ENCODE measurements at places on chromosomes 6 and 20.

DNA sequence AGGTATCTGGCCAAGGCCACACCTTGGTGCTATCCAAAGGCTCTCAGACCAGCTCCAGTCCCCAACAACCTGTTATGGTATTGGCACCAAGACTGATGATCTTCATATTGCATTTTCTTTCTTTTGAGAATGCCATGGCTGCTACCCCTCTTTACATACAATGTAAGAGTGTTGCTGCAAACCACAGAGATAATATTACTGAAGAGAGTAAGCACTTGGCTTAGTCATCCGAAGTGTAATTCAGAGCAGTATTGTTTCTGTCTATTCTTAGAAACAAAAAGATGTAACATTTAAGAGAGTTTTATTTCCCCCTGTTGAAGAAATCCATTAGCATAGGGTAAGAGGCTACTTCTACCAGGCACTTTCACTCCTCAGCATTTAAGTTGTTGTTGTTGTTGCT, 212.5 kb downstream of the C6orf118 start:
- no peak for DNase-seq

GRCh38 chr20:16438100-16438499, 135.1 kb downstream of the KIF16B start:
- DNase-seq: no peak

DNA sequence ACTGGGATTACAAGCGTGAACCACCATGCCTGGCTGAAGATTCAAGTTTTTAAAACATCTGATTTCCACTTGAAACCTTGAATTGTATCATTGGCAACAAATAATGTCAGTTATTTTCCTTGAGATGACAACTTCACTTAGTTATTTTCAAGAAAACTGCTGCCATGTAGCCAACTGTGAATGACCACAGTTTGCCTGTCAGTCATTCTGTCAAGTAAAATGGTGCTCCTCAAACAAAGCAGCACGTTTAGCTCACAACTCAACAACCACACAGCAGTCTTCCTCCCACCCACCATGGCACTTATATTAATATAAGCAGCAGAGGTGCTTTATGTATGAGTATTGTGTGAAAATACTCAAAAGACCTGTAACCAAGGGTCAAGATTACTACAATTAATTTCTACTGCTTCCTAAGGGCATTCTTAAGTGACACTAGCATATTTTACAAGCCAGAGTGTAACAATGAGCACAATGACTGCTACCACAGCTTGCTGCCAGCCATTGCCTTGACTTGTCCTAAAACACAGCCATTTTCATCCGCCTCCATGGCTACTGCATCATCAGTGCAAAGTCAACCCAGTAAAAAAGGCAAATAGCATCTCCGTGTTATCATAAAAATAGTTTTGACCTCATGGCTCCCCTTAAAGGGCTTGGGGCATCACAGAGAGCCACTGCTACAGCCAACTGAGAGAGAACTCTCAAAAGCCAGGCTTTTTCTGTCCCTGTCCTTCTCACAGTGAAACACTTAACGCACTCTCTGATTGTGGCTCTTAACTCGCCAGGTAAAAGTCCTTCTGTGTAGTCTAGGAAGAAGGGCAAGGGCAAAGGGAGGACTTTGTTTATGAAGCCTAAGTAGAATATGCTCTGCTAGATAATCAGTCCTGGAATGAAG, 96.4 kb upstream of the TAB2 start:
- DNase-seq: no peak

- peak; percentile 53 for DNase-seq
Measured at GRCh38 chr6:146850238-146850896, 251.6 kb downstream of the ADGB start.

- no peak for DNase-seq
Measured at GRCh38 chr20:8322662-8323217, 190.7 kb downstream of the PLCB1 start.

- DNase-seq: no peak
Measured at GRCh38 chr6:116244284-116244683, 9.6 kb downstream of the TSPYL4 start.

DNA sequence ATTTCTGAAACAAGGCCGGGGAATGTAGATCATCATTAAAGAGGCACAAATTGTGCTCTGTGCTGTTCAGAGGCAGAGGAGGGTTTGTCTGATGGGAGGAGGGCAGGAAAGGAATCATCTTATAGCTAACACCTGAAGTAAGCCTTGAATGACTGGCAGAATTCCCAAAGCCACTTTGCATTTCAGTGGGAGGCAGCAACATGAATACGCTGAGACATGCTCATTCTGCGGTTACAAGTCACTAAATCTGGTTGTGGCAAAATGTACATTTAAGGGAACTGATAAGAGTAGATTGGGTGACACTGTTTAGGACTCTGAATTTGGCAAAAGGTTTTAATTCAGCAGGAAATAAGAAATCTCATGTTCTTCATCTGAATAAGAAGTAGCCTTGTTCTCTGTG, 4.4 kb upstream of the COL19A1 start:
- DNase-seq: no peak

DNA sequence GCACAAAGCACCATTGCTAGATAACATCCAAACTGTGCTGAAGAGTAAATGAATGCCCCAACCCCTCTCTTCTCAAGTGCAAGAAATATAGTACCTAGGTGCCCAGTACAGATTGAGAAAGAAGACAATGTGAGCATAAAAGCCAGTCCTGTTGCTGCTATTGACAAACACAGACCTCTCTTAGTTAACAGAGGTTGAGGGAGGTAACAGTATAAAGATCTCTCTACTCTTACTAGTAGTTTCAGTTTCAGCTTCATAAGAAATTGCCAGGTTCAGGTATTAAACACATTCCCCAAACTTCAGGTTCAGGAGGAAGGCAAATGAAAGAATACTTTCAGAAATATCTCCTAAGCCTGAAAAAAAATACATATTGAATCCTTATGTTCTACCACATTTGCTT, 31.4 kb downstream of the TBC1D32 start:
- no peak for DNase-seq

- no peak for DNase-seq
Measured at GRCh38 chr20:32648761-32649650, 24.7 kb downstream of the C20orf203 start.

DNA sequence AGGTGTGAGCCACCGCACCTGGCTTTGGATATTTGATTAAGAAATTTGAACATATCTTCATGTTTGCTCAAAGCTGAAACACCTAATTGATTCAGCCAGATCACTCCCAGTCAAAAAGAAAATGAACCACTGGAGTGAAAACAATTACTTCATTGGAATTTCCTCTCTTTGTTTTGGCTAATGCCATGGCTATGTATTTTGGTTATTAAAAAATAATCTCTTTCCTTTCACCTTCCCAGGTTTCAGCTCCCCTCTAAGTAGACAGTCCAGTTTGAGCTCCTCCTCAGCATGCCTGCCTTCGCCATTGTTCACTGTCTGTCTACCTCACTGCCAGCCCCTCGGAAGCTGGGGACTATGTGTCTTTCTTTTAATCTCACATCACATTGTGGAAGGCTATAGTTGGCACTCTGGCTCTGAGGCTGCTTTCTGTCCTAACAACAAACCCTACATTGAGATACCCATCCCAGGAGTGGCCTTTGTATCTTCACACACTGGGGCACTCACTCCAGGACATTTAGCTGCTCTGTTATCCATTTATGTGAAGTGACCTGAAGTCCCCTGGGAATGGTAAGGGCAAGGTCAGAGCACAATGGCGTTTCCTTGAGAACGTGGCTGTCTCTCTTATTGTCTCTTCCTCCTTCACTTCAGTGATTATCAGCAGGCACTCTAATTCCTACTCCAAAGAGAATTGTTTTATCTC, 764.0 kb upstream of the CITED2 start:
- no peak for DNase-seq

GRCh38 chr6:22322103-22323030, 25.5 kb upstream of the PRL start:
- peak; percentile 65 for DNase-seq

DNA sequence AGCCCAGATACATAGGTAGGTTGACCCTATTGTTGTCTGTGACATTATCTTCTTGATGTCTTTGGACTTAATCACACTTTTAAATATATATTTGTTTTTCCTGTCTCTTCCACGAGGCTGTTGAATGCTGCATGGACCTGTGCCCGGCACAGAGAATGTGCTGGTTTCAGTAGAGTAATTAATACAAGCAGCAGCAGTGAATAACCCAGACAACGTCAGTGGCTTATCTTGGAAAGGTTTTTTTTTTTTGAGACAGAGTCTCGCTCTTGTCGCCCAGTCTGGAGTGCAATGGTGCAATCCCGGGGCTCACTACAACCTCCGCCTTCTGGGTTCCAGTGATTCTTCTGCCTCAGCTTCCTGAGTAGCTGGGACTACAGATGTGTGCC, 108.2 kb downstream of the CDH26 start:
- DNase-seq: no peak

DNA sequence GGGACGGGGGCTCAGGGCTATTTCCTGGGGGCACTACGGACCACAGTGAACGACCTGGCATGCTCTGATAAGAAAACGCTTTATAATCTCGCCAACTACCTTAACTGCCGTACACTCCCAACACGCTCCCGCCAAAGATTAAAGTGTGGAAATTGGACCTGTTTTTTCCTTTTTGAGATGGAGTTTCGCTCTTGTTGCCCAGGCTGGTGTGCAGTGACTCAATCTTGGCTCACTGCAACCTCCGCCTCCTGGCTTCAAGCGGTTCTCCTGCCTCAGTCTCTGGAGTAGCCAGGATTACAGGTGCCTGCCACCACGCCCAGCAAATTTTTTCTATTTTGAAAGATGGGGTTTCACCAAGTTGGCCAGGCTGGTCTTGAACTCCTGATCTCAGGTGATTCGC, 346 bp upstream of the SLC44A4 start:
- DNase-seq: no peak

- DNase-seq: peak; percentile 91
Measured at GRCh38 chr6:138540468-138540867, 41.2 kb upstream of the NHSL1 start.

GRCh38 chr20:12383821-12384220, 466.1 kb downstream of the BTBD3 start:
- peak; percentile 45 for DNase-seq

DNA sequence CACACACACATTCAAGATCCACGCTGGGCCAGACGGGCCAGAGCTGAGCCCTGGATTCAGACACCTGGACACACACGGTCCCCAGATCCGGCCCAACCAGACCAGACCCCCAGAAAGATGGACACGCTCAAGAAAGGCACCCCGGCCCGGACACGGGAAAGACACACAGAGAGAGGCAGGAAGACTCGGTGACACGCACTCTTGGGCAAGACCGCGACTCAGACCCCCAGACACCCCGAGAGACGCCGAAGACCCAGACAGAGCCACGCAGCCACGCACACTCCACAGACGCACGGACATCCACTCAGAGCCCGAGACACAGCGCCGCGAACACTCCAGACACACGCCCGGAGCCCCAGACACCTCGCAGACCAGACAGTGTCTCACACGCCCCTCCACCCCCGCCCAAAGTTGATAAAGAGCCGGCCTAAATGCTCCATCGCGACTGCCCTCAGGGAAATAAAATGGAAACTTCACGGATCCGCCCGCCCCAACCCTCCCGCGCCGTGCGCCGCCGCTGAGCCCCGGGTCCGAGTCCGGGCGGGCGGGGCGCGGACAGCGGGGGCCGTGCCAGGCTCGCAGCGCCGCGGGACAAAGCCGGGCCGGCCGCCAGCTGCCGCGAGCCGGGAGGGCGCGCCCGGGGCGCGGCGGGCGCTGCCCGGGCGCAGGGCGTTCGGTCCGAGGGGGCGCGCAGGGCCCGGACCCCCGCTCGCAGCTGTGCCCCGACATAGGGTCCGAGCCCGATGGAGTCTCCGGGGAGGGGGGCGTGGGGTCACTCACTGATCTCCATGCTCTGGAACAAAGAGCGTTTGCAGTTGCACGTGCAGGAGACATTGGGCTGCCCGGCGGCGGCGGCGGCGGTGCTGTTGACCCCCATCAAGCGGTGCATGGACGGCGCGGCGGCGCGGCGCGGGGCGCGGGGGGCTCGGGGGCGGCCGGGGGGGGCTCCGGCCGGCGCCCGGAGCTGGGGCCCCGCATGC, 831 bp downstream of the PMEPA1 start:
- peak; percentile 48 for DNase-seq

- peak; percentile 92 for DNase-seq
Measured at GRCh38 chr6:85360794-85361642, 88.9 kb upstream of the NT5E start.

Measured in fibroblast of villous mesenchyme (primary cell).